NCI-H345 (cell line): ENCODE measurements at places on chromosomes 13 and 19.

- DNase-seq, result no peak
Measured at GRCh38 chr13:20787180-20787579, 13.4 kb upstream of the EEF1AKMT1 start.

GRCh38 chr19:12513531-12514061, 29.0 kb upstream of the ZNF709 start:
- no peak for DNase-seq

DNA sequence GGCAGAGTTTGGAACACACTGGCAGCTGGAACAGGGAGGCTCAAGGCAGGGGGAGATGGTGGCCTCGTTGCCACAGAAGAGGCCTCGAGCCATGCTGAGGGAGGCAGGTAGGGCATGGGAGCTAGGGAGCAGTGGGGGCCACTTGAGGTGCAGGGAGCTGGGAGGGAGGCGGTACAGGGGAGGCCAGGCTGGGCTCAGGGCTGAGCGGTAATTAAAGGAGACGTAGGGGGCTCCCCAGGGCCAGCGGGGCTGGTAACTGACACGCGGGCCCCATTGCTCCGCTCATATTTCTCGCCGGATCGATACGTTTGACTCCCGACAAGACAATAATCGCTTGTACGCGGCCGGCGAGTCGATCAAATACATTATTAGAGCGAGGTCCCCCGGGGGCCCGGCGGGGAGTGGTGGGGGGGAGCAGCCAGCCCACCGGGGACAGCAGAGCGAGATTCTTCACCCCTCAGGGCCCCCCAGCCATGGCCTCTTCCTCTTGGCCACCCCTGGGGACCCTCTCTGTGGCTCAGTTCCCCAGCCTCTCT, 2.4 kb upstream of the POU2F2 start:
- no peak for DNase-seq

DNA sequence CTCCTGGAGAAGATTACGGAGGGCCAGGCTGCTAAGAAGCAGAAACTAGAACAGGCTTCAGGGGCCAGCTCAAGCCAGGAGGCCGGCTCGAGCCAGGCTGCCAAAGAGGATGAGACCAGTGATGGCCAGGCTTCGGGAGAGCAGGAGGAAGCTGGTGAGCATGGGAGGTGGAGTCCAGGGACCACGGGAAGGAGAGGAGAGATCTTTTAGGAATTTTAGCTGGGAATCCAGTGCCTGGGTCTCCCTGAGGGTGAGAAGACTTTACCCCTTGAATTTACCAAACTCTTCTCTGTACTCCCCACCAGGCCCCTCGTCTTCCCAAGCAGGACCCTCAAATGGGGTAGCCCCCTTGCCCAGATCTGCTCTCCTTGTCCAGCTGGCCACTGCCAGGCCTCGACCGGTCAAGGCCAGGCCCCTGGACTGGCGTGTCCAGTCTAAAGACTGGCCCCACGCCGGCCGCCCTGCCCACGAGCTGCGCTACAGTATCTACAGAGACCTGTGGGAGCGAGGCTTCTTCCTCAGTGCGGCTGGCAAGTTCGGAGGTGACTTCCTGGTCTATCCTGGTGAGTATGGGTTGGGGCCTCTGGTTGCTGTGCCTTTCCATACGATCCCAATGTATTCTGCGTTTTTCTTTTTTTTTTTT, 824 bp downstream of the TSEN34 start:
- DNase-seq, result no peak

GRCh38 chr13:98504029-98504351, 72.9 kb downstream of the STK24 start:
- DNase-seq, result no peak

DNA sequence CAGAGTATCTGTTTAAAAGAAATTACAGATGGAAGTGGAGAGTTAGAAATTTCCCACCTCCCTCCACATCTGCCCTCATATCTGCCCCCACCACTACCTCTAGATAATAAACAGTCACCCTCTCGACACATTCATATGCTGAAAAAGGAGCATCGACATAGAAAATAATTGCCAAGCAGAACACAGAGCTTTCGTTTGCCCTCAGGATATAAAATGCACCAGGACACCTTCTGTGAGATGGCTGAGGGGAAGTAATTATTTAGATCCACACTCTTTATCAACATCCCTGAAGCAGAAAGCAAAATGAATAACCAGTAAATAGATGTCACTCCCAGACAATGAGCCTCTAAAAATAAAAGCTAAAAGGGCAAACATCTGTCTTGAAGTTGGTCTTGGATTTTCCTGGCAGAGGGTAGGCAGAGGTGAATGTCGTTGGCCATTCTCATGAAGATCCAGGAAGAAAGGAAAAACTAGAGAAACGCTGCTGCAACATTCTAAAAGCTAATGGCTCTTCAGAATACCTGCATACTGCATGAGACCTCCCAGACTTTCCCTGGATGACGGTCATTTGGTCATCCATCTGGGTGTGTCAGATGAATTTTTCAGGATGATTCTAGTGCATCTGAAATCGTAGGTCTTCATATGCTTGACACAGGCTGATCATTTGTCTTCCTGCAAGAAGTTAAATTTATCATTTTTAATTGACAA, 527.5 kb downstream of the RFC3 start:
- peak; percentile 10 for DNase-seq

DNA sequence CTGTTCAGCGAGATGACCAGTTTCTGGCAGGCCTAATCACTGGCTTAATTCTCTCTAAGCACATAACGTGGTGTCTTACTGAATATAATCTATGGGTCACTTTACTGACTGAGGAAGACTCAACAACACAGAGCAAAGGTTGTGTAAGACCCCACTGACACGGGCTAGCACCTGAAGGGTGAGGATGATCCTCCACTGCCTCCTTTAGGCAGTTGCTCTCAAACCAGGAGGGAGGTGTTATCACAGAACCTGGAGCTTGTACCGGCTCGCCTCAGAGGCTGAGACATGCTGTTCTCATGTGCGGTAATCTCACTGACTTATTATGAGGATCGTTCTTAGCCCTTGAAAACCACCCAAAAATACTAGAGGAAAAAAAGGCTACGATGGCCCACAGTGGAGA, 28.3 kb downstream of the RCBTB2 start:
- DNase-seq, result no peak

DNA sequence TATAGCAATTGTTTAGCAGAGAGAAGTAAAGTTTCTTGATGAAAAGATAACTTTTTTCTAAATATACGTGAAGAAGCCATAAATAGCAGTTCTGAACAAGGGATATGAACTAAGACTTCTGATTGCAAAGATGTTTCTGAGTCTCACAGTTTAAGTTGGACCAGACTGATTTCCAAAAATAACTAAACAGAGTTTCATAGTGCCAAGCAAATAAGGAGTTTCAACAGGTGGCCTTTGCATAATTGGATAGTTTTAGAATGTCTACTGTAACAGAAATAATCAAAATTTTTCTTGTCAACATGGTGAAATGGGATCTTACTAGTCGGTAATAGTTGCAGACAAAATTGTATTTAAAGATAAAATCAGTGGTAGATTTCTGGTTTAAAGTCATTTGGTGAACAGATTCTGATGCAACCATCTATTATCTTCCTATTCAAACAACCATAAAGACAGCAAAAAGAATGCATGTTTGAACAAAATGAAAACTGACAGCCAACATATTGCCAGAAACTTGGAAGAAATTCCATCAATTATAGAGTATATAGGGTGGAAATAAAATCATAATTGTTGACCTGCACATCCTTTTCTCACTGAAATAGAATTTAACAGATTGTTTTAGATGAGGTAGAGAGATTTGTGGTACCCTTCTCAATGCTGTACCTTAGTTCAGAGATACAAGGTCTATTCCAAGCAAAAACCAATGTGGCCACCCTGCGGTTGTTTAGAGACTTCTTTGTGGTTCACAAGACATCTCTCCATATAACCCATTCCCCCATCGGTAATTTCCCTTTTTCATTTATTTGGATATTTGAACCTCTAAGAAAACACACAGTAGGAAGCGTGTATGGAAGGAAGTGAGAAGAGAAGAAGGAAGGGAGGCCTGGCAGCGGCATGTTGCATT, 275.3 kb downstream of the COG6 start:
- no peak for DNase-seq

DNA sequence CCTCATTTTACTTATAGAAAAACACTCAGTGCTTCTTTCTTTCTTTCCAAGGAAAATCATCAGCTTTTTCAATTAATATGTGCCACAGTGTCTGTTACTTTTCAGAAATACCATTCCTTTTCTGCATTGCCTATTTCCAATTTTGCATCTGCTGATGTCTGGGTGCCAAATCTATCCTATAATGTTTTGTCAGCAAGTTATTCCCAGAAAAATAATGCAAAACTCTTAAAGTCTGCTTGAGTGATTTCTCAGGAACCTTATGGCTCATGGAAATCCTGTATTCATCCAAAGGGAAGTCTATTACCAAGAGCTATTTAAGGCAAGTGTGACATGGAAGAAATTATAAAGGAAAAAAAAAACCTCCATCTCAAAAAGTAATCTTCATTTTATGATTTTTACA, 224.4 kb downstream of the FGF14 start:
- no peak for DNase-seq

DNA sequence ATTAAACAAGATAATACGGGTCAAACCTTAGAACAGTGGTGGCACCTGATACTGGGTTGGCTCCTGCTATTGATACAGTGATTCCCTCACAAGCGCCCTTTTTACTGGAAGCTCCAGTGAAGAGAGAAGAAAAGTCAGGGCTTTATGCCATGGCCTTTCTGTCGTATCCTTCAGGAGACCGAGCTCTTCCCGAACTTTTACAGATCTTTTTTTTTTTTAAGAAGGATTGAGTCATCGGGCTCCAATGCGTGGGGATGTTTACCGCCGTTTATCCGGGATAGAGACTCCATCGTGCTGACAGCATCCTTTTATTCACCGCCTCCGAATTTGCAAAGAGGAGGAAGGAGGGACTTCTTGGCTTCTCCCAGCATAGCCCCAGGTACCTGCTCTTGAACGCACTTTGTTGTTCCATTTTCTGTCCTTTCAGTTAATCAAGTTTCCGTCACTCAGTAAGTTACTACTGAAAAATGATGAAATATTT, 574 bp downstream of the ZNF227 start:
- DNase-seq, result no peak

DNA sequence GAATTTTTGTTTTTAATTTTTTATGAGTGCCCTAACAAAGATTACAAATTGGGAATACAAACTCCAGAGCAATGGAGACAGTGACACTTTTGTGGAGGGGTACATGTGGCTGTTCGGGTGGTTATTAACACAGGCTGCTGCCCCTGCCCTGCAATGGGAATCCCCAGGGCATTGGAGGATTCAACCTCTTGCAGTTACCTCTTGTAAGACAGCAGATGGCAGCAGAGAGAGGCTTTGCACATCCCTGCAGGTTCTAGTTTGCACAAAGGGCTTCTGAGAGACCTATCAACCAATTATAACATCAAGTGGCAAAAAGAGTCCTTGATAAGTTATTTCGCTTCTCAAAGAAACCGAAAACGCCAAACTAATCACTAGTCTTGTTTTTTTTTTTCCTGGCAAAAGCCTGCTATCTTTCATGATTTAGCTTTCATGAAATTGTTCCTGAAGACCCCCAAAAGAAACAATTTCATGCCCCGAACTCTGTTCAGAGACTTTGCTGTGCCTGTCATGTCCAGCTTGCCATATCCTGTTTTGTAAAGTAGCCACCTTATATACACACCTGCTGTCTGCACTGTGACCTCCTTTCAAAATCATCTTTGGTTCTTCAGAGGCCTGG, 10.4 kb downstream of the GJB2 start:
- DNase-seq, result peak; percentile 70

- no peak for DNase-seq
Measured at GRCh38 chr19:13830741-13831536, 35.7 kb downstream of the ZSWIM4 start.

GRCh38 chr19:45897261-45897812, 5.1 kb downstream of the MYPOP start:
- DNase-seq, result no peak

- DNase-seq, result no peak
Measured at GRCh38 chr19:2291185-2291751, 9.3 kb upstream of the PEAK3 start.

DNA sequence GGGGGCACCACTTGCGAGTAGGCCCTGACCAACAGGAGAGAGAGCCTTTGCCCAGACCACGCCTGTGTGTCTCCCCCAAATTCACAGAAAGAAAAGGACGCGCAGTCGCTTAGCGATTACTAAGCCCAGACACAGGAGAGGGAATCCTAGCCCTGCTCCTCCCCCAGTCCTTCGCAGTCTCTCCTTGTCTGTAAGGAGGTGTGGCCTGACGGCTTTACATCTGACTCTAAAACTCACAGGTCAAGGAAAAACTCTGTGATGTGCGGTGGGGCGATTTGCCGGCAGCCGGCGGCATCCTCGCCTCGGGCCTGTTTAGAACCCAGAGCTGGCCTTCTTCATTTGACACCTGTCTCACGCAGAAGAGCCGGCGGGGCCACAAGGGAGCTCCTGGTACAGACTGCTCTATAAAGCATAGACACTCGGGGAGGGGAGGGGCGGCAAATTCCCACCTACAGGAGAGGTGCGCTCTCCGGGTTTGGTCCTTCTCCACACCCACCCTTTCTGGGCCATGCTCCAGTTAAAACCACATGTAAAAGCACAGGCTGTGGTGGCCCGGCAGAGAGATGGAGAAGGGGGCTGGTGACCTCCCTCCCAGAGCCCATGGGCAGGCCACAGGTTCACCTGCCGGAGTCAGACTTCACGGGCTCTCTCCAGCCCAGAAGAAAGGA, 17.8 kb downstream of the GPR12 start:
- DNase-seq, result no peak

DNA sequence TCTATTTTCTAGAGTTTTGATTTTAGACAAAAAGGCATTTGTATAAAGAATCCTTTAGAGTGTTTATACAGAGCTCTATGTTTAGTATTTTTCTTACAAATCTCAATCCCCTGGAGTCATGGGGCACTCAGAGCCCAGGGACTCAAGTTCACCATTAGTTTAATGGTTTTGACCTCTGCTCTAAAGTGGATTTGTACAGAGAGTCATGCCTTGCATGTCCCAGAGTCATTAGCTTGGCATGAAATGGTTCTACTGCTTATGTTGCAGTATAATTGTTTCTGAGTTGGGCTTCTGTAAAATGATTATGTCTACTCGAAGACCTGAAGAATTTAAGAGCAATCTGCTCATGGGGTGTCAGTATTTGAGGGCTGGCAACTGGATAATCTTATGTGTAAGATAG, 406.2 kb downstream of the DLEU7 start:
- DNase-seq, result no peak

GRCh38 chr13:21324803-21325202, 134.3 kb downstream of the ZDHHC20 start:
- DNase-seq, result no peak
